ENCODE measurements at places on chromosomes 16 and 17.

DNA sequence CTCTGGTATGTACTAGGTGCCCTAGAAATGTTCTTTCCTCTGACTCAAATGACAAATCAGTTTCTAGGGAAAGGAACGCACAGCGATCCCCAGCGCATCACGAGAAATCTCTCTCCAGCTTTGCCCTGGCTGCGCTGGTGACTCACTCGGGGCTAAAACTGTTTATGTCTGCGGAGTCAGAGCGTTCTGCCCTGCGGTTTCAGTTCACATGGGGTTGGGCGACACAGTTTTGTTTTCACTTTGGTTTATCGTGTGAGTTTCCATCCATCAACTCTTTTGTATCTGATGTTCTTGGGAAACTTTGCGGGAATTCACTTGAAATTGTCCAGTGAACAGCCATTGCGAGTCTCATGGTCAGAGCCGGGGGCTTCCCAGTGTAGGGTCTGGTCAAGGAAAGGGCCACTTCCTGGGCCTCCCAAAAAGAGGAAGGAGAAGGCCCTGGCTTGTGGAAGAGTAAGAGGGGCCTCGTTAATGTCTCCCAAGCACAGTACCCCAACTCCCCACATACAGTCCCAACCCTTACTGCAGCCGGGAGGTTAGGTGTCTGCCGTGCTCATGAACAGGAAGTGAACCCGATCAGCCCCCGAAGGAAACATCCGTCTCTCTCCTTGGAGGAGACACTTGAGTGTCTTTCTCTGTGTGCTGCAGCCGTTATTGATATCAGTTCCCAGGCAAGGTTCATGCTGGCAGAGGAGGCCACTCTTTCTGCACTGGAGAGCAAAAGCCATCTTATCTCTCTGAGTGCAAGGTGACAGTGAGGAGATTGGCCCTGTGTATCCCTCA is 643.2 kb downstream of the WWOX start:
- peak; percentile 62 for DNase-seq

- no peak for DNase-seq
Measured at GRCh38 chr17:67980456-67980855, 15.8 kb downstream of the C17orf58 start.

GRCh38 chr17:13785981-13786598 is 184.4 kb upstream of the HS3ST3A1 start:
- DNase-seq: no peak

- DNase-seq: no peak
Measured at GRCh38 chr17:39603304-39604016, 4.3 kb downstream of the NEUROD2 start.

GRCh38 chr16:27314161-27314723 is 468 bp downstream of the IL4R start:
- no peak for DNase-seq

DNA sequence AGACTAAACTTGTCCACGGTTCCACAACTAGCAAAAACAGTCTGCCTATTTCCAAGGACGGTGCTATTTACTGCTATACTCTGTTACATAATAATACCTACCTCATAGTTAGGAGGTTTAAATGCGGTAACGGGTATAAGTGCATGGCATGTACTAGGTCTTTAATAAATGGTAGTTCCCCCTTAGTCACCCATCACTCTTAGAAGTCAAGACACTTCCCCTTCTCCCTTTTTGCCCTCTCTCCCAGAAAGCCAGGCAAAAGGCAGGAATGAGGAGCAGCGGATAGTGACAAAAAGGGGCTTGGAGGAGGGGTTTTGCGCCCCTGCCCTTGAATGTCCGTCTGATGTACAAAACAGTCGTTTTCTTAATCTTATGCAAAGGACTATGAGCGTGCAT is 1.1 kb upstream of the LSM12 start:
- no peak for DNase-seq

GRCh38 chr16:29662729-29663015 is 375 bp upstream of the SPN start:
- DNase-seq: no peak

DNA sequence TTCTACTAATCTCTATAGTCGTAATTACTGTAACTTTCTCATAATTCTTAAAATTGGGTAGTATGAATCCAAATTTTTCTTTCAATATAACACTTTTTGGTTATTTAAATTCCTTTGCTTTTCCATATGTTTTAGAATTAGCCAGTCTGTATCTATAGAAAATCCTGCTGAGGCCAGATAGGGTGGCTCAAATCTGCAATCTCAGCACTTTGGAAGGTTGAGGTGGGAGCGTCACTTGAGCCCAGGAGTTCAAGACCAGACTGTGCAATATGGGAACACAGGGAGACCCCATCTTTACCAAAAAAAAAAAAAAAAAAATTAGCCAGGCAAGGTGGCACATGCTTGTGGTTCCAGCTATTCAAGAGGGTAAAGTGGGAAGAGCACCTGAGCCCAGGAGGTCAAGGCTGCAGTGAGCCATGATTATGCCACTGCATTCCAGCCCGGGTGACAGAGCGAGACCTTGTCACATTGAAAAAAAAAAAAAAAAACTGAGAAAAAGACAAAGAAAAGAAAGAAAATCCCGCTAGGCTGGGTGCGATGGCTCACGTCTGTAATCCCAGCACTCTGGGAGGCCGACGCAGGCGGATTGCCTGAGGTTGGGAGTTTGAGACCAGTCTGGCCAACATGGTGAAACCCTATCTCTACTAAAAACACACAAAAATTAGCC is 9.3 kb downstream of the TERF2 start:
- no peak for DNase-seq

GRCh38 chr17:79132271-79133064 is 57.8 kb downstream of the ENGASE start:
- DNase-seq: no peak

DNA sequence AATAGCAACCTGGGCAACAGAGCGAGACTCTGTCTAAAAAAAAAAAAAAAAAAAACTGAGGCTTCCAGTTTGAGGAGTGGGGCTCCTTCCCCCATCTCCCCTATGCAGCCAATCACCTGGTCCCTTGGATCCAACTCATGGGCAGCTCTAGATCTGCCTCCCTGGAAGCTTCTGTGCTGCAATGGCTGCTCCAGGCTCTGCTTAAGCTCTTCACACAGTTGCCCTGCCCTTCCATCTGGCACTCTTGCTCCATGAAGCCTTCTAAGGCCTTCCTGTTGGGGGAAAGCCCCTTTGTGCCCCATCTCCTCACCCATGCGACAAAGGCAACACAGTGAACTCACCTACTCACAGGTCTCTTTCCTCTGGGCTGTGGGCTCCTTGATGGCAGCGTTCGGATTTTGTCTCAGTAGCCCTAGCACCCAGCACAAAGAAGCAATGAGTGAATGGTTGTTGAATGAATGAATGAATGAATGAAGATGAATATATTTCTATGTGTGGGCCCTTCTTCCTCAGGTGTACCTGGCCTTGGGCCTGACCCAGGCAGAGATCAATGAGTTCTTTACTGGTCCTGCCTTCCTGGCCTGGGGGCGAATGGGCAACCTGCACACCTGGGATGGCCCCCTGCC is 1.9 kb downstream of the NAGLU start:
- DNase-seq: no peak

DNA sequence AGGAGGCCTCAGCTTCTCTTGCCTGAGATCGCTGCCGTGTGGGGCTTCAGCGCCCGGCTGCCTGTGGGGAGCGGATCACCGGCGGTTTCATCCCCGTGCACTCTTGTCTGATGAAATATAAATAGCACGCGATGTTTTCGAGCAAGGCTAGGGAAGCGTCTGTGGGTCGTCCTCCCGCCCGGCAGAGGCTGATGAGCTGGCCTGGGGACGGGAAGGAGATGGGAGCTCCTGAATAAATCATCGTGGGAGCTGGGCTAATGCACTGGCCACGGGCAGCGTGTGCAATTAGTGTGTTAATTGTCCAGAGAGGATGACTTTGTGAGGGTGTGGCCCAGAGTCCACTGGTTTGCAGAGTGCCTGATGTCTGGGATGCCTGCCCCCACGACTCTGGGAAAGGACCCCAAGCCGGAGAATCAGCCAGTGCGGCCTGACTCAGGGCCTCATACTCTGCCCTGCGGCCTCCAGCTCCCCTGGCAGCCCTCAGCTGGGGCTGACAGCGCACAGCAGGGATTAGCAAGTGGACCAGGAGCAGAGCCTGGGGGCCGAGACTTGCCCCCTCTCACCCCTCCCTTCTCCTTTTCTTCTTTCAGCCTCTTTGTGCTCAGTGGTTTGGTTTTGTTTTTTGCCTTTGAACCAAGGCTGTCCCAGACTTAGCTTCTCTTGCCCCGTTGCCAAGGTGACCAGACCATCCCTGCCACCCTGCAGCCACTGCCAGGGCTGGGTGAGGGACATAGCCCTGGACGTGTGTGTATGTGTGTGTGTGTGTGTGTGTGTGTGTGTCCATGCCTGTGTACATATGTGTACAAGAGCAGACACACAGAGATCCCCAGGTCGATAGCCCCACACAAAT is 21.4 kb downstream of the KCNJ12 start:
- DNase-seq: no peak

DNA sequence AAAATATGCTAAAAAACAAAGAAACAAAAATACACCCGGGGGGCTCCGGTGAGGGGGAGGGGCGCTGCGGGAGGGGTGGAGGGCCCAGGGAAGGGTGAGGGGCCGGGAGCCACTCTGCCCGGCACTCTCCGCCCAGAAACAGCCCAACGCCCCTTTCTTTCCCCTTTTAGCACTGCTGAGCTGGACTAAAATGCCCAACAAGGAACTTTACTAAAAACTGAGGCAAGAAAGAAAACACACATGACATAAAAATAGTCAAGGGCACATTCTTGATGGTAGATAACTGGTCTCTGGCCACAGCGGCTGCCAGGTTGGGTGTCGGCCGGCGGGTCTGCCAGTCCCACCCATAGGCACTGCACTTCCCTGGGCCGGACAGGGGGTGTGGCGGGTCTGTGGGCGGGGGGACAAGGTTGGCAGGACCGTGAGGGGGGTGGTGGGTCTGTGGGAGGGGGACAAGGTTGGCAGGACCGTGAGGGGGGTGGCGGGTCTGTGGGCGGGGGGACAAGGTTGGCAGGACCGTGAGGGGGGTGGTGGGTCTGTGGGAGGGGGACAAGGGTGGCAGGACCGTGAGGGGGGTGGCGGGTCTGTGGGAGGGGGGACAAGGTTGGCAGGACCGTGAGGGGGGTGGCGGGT is 20.9 kb downstream of the METRNL start:
- no peak for DNase-seq

GRCh38 chr16:48212033-48212432 is 32.1 kb upstream of the LONP2 start:
- DNase-seq: no peak

GRCh38 chr16:2835638-2836493 is 5.8 kb downstream of the ZG16B start:
- DNase-seq: no peak

GRCh38 chr16:70760221-70760620 is 40.7 kb downstream of the VAC14 start:
- no peak for DNase-seq

GRCh38 chr16:75589306-75589705 is 23.1 kb downstream of the GABARAPL2 start:
- DNase-seq: no peak

- DNase-seq: no peak
Measured at GRCh38 chr17:52242268-52242667, 83.8 kb upstream of the CA10 start.

DNA sequence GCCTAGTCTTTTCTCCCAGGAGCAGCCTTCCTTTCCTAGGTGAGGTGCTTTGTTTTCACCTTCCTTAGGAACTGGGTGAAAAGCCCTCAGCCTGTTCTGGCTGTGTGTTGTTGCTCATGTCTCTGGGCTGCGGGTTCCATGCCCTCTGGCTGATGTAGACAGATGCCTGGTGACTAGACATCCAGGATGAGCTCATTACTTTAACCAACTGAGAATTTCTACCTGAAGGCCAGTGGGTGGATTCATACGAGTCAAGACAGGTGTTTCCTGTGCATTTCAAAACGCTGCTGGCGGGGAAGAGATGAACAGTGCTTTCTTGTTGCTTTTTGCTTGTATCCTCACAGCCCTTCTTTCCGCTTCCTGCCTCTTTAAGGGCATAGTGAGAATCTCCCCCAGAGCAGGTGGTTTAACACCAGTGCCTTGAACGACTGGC is 22.3 kb downstream of the SAP30BP start:
- no peak for DNase-seq

DNA sequence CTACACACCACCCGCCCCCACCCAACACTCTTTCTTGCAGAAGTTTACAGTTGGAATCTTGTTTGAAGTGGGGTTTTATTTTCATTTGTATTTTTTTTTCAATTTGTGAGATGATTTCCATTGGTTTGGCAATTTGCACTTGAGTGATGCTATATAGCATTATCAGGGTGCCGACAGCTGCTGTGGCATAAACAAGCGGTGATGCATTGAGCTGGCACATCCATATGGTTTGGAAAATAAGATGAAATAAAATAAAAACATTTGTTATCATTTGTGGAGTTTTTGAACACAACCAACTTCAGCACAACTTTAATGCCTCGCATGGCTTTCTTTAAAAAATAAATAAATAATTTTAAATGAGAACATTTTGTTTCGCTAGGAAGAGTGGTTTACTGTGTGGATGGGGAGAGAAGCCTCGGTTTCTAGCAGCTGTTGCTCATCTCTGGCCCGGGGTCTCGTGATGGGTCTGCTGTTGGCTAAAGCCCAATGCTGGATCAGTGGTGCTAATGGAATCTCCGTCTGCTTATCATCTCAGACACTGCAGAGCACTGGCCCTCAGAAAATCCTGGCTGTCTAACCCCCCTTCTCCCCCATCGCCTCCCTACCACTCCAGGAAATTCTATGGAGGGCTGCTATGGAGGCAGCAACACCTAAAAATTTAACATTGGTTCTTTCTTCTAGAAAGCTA is 192.3 kb upstream of the MAF start:
- DNase-seq: no peak

DNA sequence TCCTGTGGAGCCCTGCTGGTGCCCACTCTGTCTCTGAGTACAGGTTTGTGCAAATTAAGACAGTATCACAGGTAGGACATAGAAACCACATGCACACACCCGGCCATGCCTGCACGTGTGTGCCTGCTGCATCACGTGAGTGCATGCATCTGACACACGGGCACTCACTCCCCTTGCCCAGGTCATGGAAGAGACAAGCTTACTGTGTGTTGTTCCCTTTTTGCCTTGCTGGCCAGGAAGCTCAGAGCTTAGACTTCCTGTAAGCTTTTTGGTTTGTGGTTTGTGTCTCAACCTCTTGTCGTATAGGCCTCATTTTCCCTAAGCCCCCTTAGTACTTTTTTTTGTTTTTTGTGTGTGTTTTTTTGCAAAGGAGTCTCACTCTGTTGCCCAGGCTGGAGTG is 25.0 kb downstream of the ZNF469 start:
- no peak for DNase-seq

- DNase-seq: peak; percentile 49
Measured at GRCh38 chr17:16521070-16521727, 29.2 kb upstream of the LRRC75A start.
